ENCODE measurements at places on chromosomes 4 and X.

- no peak for DNase-seq
Observed at GRCh38 chrX:30248854-30249253, 1.9 kb downstream of the MAGEB1 start.

- no peak for DNase-seq
Observed at GRCh38 chrX:30613721-30614120, 36.2 kb upstream of the TASL start.

- no peak for DNase-seq
Observed at GRCh38 chrX:41335958-41336331, 2.0 kb downstream of the DDX3X start.

DNA sequence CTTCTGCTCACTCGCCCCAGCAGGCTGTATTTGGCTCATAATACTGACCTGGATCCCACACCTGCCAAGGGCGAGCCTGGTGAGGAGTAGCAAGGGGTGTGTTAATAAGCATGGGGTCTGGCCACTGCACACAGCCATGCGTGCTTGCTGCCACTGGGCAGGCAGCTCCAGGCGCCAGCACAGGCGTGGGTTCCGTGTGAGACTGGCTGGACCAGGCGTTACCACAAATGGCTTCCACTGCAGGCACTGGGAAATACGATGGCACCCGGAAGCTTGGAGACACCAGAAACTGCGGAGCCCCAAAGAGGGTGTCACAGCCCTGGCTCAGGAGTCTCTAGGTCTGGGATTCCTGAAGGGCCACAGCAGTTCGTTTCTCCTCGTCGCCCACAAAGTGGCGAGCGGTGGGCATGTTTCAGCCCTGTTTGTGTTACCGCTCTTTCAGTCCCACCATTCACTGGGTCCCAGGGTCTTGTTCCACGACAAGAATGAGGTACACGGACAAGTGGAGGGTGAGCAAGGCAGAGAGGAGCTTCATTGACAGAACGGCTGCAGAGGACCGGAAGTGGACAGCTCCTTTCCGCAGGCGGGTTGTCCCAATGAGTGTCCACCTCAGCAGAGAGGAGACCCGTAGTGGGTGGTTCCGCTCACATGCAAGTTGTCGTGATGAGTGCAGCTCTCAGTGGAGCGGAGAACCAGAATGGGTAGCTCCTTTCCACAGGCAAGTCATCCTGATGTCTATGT, 428.9 kb downstream of the EPHA5 start:
- DNase-seq = peak; percentile 59

GRCh38 chr4:183541752-183542040, 36.8 kb downstream of the ING2 start:
- DNase-seq = no peak

DNA sequence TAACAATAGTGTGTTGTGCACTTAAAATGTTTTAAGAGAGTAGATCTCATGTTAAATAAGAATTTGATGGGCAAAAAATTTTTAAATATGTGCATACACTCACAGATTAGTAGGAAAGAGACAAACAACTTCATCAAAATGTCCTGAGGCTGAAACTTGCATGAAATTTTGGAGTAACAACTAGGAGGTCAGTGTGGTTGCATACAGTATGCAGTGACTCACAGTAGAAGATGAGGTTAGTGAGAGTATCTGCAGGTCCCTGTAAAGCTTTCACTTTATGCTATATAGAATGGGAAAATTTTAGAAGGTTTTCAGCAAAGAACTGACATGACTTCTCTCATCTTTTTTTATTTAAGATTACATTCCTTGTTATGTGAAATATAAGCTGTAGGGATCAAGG, 453.1 kb upstream of the KLHL4 start:
- no peak for DNase-seq

- DNase-seq = no peak
Observed at GRCh38 chr4:2671267-2671895, 84.8 kb downstream of the TNIP2 start.

GRCh38 chr4:147428583-147428982, 52.3 kb upstream of the EDNRA start:
- no peak for DNase-seq

- no peak for DNase-seq
Observed at GRCh38 chrX:50497114-50497513, 26.5 kb upstream of the DGKK start.

DNA sequence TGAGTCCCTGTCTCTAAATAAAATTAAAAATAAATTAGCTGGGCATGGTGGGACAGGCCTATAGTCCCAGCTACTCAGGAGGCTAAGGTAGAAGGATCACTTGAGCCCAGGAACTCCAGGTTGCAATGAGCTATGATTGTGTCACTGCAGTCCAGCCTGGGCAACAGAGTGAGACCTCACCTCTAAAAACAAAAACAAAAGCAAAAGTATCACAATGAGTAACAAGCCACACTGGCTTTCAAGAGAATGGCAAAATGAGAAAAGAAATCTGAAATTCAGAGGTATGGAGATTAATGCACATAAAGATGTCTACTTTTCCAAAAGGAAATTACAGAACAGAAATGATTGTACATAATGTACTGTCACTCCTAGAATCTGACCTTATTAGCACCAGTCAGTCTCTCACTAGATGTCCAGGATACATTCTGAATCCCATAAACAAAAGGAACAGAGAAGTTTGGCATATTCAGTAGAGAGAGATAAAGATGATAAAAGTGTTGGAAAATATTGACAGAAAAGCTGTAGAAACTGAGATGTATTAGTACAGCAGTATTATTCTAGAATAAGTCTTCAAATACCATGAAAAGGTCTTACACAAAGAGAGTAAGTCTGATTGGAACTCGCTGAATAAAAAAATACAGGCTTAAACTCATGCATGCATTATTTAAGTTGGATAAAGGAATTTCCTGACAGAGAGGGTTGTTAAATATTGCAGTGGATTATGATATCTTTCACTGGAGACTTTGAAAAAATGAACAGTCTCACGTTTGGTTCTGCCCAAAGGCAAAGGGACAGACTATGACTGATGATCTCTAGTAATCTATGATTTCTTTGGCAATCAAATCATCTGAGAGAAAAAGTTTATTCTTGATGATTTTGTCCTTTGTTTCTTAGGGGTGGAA, 102.5 kb downstream of the SH3RF1 start:
- no peak for DNase-seq

DNA sequence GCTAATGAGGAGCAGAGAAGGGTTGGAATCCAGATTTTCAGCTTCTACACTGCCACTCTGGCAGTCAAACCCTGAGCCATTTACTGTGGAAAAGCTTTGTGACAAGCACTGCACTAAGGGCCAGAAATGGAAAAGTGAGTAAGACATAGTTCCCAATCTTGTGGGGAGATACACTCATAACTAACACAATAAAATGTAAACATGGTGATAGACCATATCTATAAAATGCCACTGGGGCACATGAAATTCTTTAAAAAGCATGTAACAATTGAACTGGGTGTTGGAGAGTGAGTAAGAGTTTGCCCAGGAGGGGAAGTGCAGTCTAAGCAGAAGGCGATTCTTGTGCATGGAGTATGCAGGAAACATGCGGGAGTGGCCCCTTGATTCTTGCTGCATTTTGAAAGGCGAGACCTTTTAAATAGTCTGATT, 32.0 kb upstream of the ANXA5 start:
- DNase-seq = no peak

DNA sequence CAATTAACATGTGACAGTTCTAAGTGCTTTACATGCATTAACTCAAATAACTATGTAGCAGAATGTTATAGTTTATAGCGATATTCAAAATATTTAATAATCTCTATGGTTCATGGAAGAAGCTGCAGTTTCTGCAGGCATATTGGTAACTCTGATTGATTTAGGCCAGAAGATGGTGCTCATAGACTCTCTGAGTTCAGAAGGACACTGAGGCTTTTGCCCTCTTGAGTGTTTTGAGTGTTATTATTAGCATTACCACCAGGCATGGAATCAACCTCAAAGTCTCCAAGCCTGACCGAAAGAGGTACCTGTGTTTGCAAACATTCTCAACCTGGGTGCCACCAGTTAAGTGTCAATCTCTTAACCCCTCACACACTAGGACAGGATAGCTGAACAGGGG, 792.3 kb upstream of the PCDH7 start:
- no peak for DNase-seq

GRCh38 chrX:38796946-38797345, 4.3 kb upstream of the MID1IP1 start:
- no peak for DNase-seq

DNA sequence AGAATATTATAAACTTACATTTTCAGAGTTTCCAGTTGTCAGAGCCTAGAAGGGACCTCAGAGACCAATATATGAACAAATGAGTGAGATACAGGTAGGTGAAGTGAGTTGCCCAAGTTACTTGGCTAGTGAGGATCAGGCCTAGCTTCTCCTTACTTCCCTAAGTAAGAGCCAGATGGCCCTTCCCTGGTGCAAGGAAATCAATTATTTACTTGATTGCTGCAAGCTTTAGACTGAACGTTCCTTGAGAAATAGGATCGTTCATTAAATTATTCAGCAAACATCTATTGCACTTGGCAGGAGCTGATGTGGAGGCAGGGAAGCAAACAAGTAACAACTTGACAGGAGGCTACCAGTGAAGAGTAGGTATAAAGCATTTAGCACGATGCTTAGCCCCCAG, 117.8 kb downstream of the EFHC2 start:
- no peak for DNase-seq

DNA sequence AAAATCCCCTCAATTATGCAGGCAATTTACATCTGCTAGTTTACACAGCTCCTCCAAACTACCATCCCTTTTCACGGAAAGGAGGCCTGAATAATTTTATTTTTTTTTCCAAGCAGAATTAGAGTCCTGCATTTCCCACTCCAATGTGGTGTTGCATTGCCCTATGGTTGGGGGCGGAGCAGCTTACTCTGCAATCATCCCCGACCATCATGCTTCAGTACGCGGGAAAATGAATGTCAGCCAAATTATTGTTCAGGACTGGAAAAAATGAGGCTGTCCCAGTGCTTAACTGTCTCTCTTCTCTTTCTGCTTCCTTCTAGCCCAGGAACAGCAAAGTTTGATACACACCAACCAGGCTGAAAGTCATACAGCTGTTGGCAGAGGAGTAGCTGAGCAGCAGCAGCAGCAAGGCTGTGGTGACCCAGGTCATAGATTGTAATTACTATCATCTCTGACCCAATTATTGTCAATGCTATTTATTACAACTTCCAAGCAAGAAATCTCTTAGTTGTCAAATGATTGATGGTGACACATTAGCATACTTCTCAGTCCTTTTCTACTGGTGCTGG, 28.3 kb downstream of the MMRN1 start:
- DNase-seq = no peak

DNA sequence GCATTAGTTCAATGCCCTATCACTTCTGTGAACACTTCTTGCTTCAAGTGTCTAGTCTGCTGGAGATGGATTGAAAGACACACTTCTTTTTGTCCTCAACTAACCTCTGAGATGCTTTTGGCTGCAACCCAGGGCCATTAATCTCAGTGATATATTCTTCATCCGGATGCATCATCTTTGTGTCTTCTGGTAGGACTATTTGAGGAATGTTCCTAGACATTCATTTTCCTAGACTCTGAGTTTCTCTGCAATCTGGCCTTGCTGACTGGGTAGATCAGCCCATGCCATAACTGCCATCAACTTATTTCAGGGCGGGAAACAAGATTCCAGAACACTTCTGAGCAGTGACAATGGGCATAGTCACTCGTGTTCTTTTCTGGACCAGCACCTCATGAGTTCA, 329.4 kb downstream of the PDGFC start:
- no peak for DNase-seq

DNA sequence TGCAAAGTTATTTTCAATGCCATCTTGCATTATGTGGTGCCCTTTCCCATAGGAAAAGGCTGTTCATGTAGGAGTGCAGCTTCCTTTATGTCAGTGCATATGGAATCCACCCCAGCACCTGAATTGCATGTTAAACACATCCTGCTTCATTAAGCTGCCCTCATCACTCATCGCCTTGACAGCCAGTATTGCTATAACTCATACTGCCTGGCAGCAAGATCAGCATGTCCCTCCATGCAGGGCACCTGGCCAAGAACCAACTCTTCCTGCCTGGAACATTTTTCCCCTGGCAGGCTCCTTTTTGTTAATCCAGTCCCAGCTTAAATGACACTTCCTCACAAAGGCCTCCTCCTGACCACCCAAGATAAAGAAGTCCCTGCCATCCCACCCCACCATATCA, 23.5 kb upstream of the CA5B start:
- peak; percentile 15 for DNase-seq

DNA sequence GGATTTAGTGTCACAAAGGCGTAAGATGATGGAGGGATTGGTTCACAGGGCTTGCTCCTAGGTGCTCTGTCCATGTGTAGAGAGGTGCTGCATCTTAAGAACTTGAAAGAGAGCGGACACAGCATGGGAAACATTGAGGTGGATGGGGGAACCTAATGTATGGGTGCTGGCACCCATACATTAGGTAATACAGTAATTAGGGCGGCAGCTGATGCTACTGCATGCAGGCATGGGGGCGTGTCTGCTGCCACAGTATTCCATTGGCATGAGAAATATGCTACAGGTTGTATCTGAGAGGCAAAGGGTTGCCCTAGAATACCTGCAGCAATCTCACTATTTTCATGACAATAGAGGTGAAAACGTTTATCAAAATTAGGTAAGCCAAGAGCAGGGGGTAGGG, 45.8 kb upstream of the UXT start:
- DNase-seq = no peak

GRCh38 chrX:110442635-110443034, 84.0 kb downstream of the RTL9 start:
- no peak for DNase-seq

DNA sequence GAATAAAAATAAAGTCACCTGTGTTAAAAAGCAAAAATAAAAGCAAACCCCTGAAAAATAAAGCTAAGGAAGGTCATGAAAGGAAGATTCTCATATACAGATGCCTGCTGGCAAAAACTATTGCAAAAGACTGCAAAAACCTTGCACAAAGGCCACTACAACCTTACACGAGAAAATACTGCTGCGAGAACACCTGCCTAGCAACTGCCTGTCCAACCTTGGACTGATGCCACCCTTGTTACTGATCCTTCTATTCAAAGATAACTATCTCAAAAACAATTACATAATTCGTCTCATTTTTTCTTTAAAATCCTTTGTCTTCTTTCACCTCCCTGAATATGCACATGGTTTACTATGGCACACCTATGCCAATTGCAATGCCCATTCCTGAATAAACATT, 49.6 kb downstream of the SLC2A9 start:
- DNase-seq = no peak

- DNase-seq = no peak
Observed at GRCh38 chr4:70533211-70533610, 14.8 kb downstream of the AMTN start.

DNA sequence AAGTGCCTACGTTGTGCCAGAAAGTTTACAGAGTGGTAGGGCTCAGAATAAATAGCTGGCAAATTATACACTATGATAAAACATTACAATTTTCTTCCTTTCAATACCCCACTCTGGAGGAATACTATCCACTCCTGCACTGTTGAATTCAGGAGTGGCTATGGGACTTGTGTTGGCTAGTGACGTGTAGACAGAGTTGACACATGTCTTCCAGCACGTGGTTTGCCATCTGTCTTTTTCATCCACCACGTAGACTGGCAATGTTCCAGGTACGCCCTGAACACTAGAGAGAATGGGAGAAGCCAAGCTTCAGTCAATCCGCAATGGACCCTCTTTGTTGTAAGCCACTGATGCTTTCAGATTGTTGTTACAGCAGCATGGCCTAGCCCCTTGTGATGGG, 168.8 kb upstream of the RBPJ start:
- no peak for DNase-seq
